ENCODE measurements at places on chromosomes 2 and 18.

DNA sequence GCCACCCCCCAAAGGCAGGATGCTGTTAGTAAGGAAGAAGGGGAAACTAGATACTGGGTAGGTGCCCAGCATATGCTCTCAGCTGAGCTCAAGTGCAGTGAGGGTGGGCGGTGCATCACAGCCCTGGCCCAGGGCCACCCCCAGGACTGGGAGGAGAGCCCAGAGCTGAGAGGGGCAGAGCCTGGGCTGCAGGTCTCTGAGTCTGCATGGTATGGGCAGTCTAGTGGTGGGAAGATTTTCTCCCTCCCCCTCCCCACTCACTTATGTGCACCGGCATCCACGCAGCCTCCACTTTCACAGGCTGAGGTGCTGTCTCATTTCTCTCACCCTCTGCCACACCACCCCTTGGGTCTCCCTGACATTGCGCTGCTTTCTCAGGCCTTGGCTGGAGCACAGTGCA is 48.5 kb upstream of the CAB39 start:
- DNase-seq: no peak

DNA sequence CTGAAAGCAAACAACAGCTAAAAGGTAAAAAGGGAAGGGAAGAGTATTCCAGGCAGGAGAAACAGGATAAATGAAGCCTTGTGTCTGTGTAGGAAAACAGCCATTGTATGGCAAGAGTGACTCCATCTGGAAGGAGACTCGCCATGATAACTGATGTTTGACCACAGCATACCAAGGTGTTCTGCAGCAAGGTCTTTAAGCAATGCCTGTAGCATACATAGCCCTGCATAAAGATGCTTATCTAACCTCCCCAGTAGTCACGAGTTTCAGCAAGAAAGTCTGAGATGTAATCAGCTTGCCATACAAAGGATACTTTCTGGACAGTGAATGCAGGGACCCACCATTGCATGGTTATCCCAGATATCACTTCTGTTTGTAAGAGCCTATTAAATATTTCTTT is 11.9 kb upstream of the CCNT2 start:
- no peak for DNase-seq

GRCh38 chr2:23429036-23429435 is 44.1 kb downstream of the KLHL29 start:
- DNase-seq: no peak

DNA sequence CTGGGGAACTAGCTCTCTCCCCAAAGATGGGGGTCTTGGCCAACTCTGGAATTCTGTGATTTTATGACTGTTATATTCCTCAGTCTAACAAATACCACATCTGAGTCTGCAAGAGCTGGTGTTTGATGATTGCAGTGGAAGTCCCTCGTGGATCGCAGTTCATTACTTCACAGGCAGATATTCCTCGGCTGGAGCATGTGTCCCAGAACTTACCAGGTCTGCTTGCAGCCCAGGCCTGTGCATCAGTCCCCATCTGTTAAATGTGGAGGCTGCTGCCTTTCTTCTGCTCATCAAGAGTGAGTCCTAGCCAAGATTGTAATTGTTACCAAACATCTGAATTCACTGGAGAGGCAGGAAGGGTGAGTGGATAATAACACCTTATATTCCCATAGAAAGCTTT is 55.5 kb downstream of the PRKCE start:
- DNase-seq: no peak

GRCh38 chr2:134912361-134912760 is 6.3 kb upstream of the CCNT2 start:
- no peak for DNase-seq

GRCh38 chr2:65277118-65277517 is 49.5 kb downstream of the ACTR2 start:
- no peak for DNase-seq

DNA sequence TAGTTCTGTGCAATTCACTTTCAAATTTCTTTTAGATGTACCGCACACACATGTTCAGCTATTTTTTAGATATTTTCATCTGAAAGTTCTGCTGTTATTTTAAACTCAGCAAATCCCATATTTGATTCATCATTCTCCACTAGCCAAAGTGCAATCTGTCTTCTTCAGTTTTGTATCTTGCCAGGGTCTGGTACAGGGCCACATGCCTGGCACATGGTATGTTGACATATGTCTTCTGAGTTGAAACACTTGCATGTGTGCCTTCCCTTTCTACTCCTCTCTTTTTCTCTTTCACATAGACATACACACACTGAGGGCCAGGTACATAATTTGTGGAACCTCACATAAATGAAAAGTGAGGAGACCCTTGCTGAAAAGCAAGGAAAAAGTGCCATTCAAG is 25.7 kb upstream of the SESTD1 start:
- DNase-seq: no peak

DNA sequence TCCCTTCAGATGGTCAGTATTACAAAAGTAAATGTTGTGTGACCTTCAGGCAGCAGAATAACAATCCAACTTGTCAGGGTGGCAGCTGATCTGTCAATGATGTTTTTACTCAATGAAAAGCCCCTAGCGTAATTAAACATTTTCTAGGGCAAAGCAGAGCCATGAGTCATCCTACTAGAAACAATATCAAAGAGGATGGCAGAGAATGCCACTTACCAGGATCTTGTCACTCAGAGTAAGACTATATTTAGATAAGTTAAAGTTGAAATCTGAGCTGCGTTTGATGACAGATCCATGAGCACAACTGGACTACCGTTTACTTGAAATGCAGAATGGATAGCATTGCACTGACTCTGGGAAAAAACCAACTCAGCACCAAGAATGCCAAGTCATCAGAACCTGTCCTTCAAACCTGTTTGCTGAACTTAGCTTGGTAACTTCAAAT is 612.6 kb upstream of the ACVR2A start:
- DNase-seq: no peak

DNA sequence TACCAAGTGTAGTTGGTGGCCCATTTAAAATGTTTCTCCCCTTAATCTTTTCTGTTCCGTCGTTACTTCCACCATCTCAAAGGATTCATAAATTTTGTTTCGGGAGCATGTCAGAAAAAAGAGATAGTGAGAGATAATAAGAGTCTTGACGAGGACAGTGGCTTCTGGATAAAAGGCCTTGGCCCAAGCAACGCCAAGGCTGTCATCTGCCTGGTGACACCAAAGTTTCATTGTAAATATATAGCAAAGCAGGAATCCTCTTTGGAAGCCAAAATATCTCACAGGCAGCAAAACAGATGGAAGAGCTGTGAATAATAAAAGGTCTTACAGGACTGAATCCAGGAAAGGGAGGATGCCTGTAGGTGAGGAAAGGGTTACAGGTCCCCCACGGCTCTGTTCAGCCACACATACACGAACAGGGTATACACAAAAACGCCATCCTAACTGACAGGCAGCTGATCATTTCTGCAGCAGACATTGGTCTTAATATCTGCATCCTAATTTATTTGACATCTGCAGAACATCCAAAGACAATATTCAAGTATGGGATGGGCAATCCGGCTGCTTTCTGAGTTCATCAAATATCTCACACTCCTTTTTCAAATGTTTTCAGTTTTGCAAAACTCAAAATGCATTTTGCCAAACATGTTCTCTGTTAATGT is 382.8 kb downstream of the OSR1 start:
- no peak for DNase-seq

- no peak for DNase-seq
Observed at GRCh38 chr2:19988600-19988999, 1.3 kb downstream of the WDR35 start.

All from stimulated activated CD8-positive, alpha-beta memory T cell treated with anti-CD3 and anti-CD28 coated beads, Interleukin-4, amount 100 ng/mL, for 4 hours (primary cell).